ENCODE measurements at places on chromosomes 16 and 17.

- DNase-seq: no peak
Measured at GRCh38 chr16:11535494-11535893, 51.2 kb downstream of the LITAF start.

GRCh38 chr17:45997624-45998023 lies 1.4 kb upstream of the STH start:
- DNase-seq: no peak

- DNase-seq: no peak
Measured at GRCh38 chr16:88872650-88873331, 6.3 kb upstream of the PABPN1L start.

DNA sequence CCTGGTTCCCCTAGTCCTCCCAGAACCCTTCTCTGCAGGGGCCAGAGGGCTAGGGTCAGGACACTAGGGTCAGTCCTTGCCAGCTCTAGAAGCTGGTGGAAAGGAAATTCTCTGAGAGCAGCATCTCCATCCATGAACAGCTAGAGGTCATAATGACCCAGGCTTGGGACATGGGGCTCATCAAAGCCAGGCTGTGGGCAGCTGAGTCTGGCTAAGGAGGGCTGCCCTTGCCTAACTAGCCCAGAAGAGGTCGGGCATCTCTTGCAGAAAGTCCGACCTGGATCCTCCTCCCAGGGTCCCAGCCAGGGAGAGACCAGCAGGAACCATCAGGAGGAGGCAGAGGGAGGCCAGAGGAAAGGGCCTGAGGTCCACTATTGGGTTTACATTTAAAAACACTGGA lies 4.3 kb downstream of the MPO start:
- no peak for DNase-seq

DNA sequence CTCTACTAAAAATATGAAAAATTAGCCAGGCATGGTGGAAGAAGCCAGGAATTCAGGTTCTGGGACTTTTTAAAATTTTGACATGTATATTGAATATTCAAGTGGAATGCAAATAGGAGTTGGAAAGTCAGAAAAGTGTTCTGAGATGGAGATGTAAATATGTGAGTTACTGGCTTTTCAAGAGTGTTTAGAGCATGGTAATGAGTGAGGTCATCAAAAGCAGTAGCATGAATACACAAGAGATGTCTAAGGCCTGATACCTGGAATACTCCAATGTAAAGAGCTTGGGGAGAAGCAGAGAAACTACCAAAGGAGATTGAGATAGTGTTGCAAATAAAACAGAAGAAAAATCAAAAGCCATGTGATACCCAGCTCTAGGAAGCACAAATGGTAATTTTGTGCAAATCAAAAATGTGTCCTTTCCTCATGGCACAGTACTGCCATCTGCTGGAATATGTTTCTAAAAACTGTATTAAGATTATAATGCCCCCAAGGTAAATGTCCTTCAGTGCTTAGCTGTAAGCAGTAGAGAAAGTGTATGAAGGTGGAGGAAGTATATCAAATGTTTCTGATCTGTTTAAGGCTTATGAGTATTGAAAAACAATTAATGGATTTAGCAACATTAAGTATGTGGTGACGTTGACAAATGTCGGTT lies 908.4 kb downstream of the KCNJ18 start:
- no peak for DNase-seq

DNA sequence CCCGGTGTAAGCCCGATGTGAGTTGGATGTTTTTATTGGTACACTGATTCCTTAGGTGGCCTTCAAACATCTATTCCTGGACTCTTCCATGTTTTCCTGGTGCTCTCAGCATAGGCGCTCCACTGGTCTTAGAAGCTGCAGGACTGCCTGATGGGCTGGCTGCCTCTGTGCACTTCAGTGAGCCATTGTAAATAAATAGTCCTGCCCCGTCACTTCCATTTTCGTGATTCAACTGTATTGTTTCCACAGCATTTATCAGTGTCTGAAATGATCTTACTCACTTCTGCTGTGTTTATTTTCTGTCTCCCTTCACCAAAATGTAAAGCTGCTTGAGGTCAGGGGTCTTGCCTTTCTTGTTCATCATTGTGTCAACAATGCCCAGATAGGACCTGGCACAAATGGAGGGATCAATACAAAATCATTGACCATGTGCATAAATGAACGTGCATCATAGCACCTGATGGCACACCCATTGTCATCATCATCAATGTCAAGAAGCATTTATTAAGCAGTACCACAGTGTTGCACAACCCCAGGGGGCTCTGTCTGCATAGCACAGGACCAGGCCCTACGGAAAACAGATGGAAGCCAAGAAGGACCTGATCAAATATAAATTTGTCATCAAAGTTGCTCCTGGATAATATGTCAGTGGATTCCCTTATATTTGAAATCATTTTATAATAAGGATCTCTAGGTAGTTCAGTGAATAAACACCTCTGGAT lies 66.6 kb upstream of the CPHXL start:
- no peak for DNase-seq

DNA sequence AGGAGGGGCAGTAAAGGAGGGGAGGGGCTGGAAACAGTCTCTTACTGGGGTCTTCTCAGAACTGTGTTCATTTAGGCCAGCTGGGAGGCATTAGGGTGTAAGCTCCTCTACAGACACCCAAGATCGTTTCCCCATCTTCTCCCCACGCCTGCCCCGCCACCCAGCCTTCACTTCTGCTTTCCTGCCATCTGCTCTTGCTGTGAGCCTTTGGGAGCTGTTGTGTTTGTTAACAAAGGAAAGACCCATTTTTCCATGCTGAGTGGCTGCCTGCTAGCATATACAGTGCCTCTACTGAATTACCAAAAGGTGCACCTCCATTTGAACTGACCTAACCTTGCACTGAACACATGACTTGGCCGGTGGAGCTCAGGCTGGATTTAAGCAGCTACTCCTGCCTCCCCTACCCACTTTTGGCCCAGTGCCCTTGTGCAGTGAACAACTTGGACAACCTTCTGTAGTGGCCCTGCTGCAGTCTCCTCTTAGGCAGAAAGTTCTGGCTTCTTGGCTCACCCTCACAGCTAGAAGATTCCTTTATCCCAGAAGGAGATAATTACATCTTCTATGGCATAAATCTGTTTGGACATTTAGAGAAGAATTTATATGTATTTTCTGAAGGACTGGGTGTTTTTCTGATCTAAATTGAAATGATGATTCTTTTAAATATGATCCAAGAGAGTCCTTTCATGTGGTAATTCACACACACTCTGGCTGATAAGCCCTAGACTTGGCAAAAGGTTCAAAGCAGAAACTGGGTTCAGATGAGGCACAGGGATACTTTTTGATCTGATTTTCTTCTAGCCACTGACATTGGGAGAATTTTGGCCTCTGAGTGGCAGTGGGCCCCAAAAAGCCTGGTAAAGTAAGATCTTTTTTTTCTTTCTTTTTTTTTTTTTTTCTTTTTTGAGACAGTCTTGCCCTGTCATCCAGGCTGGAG lies 81.9 kb upstream of the HNF1B start:
- no peak for DNase-seq

- no peak for DNase-seq
Measured at GRCh38 chr17:77188084-77189066, 47.6 kb downstream of the SEC14L1 start.

- no peak for DNase-seq
Measured at GRCh38 chr16:88971371-88972097, 5.5 kb downstream of the CBFA2T3 start.

- DNase-seq: no peak
Measured at GRCh38 chr16:66900721-66901441, 17.8 kb downstream of the CDH16 start.

All from stimulated activated CD8-positive, alpha-beta memory T cell treated with anti-CD3 and anti-CD28 coated beads, Interleukin-12 subunit alpha, Interleukin-12 subunit beta, amount 100 ng/mL, for 1 hour (primary cell).